ENCODE measurements at places on chromosomes 12 and 14. TPM values are rescaled to one million over a fixed set of nuclear protein-coding genes. Genes with fewer than 3 reads are reported as not detected.

- no peaks in the 10 kb centered on the region for H3K36me3 ChIP-seq
- H3K4me1 ChIP-seq: no peaks in the 10 kb centered on the region
- H3K27me3 ChIP-seq: no peaks in the 10 kb centered on the region
- no peak overlapping the region for H3K27ac ChIP-seq
- no peak for DNase-seq
- no peak overlapping the region for H3K4me3 ChIP-seq
These were observed 82.7 kb upstream of the RPL10L start for GRCh38 chr14:46734286-46734685.

DNA sequence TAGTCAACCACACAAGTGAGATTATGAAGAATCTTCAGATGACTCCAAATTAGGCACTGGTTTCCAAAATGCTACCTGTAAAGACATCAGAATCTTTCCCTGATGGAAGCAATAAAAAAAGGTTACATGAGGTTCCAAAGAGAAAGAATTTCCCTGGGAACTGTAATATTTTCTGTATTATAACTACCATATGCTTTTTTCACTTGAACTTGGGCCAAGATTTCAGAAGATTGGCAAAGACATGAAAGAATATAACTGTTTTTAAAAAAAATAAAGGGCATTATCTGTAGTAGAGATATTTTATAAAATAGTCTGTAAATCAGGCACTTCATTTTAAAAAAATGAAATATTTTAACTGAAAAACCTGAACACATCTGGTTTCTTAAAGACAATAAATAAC, 12.9 kb downstream of the HECTD1 start:
- no peaks in the 10 kb centered on the region for H3K4me1 ChIP-seq
- H3K4me3 ChIP-seq: no peak overlapping the region
- H3K27me3 ChIP-seq: no peaks in the 10 kb centered on the region

DNA sequence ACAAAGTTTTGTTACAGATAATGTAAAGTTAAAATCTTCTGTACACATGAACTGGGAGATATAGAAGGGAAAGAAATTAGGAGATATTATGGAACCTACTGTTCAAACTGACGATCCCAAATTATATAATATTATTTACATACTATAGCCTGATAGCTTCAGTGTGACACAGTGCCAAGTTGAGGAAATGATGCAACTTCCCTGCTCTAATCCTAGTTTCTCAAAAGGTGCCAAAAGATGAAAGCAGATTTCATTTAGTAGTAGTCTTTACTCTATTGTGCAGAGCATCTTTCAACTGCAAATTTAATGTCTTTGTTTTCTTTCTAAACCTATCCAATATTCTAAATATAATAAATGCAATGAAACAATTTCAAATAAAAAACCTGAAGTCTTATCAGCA, 46.9 kb downstream of the COCH start:
- H3K27ac ChIP-seq: no peak overlapping the region
- H3K27me3 ChIP-seq: no peaks in the 10 kb centered on the region
- no peak overlapping the region for H3K4me3 ChIP-seq
- no peaks in the 10 kb centered on the region for H3K36me3 ChIP-seq
- no peak for DNase-seq

DNA sequence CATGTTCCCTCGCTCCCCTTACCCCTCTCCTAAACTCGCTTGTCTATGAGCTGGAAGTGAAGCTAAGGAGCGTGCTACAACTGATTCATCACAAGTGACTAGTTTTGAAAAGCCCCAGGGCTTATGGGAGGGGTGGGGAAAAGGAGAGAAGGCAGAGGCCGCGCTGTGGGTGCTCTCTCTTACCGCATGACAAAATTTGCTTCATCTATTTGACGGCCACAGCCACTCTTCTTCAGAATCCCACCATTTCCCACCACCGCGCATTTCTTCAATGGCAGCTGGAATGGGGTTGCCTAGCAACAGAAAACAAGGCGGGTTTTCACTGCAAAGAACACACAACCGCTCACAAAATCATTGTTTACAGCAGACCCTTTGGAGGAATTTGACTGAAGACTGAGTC, 79.4 kb downstream of the ST8SIA1 start:
- H3K36me3 ChIP-seq: no peaks in the 10 kb centered on the region
- no peak overlapping the region for H3K27ac ChIP-seq

DNA sequence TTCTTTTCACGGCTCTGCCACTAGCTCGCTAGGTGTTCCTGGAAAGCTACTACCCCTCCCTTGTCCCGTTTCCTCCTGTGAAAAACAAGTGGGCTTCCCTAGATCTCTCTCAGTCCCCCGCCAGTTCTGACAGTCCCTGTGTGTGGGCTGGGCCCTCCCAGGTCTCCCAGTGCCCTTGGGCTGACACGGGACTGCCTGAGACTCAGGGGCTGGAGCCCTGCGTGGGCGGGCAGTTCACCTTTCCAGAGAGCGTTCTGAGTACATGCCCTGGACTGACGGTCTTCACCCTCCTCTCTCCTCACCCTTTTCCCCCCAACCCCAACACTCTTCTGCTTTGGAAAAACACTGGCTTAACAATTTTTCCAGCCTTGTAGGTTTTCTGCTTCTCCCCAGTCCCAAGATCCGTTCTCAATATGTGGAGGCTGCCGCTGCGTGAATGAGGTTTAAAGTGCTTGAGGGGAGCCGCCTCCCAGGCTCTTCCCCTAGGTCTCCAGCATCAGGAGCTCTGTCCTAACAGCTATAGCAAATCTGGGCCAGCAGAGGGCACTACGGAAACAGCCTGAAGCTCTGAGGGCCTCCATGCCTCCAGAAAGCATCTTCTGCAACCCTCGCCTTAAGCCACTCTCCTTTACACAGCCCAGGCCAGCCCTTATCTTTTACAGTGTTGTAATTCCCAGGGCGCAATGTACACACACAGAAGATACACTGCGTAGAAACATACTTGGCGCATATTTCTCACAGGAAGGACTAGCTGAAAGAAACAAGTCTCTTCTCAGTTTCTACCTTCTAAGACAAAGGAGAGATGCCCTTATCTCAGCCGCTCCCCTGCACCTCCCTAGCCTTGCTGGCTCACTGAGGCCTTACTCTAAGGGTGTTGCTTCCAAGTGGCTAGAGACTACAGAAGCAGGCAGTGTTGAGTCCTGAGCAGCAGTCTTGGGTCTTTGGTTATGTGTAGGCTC, 10.4 kb upstream of the DCD start:
- no peaks in the 10 kb centered on the region for H3K4me1 ChIP-seq
- H3K27ac ChIP-seq: no peak overlapping the region
- no peaks in the 10 kb centered on the region for H3K27me3 ChIP-seq
- no peak for DNase-seq

DNA sequence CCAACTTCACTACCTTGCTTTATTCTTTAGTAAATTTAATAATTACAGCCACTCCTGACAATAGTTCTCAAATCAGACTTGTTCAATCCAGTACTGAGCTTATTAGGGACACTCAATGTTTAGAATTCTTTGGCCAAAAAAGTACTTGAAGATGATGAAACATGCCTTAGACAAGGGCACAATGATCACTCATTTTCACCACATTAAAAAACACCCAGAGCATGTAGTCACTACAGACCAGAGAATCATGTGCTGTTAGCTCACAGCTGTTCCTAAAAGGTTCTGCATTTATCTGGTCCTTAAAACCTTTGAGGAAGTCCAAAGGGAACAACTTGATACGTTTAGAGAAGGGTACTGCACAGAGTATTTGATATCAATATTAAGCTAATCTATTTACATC, 98.7 kb downstream of the INSM2 start:
- H3K27ac ChIP-seq: no peak overlapping the region
- H3K36me3 ChIP-seq: no peaks in the 10 kb centered on the region
- H3K4me3 ChIP-seq: no peak overlapping the region
- H3K27me3 ChIP-seq: no peaks in the 10 kb centered on the region
- H3K4me1 ChIP-seq: no peaks in the 10 kb centered on the region

- H3K36me3 ChIP-seq: no peaks in the 10 kb centered on the region
- no peaks in the 10 kb centered on the region for H3K4me1 ChIP-seq
These were observed 11.2 kb upstream of the FKBP11 start for GRCh38 chr12:48936379-48936979.

DNA sequence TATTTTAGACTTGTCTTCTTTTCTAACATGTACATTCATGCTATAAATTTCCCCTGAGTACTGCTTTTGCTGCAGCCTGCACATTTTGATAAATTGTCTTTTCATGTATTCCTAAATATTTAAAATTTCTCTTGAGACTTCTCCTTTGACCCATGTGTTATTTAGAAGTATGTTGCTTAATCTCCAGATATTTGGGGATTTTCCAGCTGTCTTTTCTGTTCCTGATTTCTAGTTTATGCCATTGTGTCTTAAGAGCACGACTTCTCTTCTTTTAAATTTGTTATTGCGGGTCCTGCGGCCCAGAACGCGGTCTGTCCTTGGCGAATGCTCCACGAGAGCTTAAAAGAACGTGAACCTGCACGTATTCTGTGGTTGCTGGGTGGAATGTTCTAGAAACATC, 136.4 kb downstream of the KIF26A start:
- no peaks in the 10 kb centered on the region for H3K4me1 ChIP-seq
- H3K27ac ChIP-seq: no peak overlapping the region
- no peaks in the 10 kb centered on the region for H3K27me3 ChIP-seq
- no peak overlapping the region for H3K4me3 ChIP-seq
- H3K36me3 ChIP-seq: no peaks in the 10 kb centered on the region

GRCh38 chr12:94128280-94128679, 20.1 kb upstream of the PLXNC1 start:
- no peak for DNase-seq
- H3K36me3 ChIP-seq: no peaks in the 10 kb centered on the region
- no peaks in the 10 kb centered on the region for H3K27me3 ChIP-seq
- H3K4me1 ChIP-seq: no peaks in the 10 kb centered on the region

- no peak overlapping the region for H3K27ac ChIP-seq
- no peaks in the 10 kb centered on the region for H3K36me3 ChIP-seq
- H3K27me3 ChIP-seq: no peaks in the 10 kb centered on the region
These were observed 146.1 kb downstream of the TGFB3 start for GRCh38 chr14:75835737-75836136.

DNA sequence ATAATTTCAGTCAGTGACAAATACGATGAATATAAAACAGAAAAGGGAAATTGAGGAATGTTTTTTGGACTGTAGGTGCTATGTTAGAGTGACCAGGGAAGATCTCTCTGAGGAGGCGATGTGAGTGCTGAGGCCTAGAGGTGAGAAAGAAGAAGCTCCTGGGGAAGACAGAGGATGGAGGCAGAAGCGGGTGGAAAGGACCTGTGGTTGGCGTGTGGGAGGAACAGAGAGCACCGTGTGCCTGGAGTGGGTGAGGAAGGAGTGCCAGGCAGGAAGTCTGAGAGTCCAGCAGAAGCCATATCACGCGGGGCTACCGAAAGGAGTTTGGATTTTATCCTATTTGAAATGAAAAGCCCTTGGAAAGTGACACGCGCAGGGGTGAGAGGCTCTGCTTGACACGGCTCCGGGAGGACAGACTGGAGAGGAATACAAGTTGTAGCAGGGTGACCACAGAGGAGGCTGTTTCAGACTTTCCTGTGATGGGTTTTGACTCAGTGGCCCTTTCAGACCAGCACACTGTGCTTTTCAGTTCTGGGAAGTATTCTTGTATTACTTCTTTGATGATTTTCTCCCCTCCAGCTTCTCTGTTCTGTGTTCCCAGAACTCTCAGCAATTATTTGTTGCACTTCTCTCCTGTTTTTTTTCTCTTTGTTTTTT, 96.9 kb downstream of the VRK1 start:
- no peaks in the 10 kb centered on the region for H3K36me3 ChIP-seq
- H3K27me3 ChIP-seq: no peaks in the 10 kb centered on the region
- H3K27ac ChIP-seq: no peak overlapping the region

DNA sequence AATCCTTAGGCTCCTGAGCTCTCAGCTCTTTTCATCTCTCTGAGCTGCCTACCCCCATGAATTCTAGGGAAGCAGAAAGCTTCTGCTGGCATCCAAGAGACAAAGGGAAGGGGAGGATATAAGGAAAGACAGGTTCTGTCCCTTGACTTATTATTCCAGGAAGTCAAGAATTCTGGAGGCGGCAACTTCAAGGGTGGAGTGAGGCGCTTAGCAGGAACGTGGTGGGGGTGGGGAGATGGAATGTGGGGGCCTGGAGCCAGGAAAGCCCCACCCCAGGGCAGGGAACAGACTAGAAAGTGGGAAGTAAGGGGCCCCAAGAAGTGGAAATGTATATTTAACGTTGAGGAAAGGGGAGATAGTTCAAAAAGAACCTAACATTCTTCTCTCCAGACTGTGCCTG, 1.4 kb downstream of the CALCOCO1 start:
- no peaks in the 10 kb centered on the region for H3K36me3 ChIP-seq
- H3K27me3 ChIP-seq: no peaks in the 10 kb centered on the region
- no peak for DNase-seq
- no peaks in the 10 kb centered on the region for H3K4me1 ChIP-seq

DNA sequence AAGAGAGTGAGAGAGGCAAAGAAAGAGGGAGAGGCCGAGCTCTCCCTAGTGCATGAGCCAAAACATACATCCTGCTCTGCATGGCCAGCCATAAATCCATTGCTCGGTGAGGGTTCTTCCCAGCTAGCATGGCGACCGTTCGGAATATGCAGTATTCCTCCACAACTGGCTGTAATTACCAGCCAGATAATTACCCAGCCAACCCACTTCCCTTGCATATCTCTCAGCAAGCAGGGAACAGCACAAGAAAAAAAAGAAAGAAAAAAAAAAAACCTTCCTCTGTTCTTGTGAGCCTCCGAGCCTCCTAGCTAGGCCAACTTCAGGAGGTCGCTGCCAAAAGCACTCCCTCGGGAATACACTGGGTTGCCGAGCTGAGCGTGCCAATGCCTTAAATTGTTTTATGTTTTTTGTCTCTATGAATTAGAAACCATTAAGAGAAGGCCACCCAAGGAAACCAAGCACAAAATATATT, 567.9 kb downstream of the MED13L start:
- peak overlapping the region; percentile 35 for H3K27ac ChIP-seq
- no peaks in the 10 kb centered on the region for H3K4me1 ChIP-seq
- no peaks in the 10 kb centered on the region for H3K36me3 ChIP-seq
- DNase-seq: peak; percentile 48
- no peaks in the 10 kb centered on the region for H3K27me3 ChIP-seq
- H3K4me3 ChIP-seq: no peak overlapping the region

DNA sequence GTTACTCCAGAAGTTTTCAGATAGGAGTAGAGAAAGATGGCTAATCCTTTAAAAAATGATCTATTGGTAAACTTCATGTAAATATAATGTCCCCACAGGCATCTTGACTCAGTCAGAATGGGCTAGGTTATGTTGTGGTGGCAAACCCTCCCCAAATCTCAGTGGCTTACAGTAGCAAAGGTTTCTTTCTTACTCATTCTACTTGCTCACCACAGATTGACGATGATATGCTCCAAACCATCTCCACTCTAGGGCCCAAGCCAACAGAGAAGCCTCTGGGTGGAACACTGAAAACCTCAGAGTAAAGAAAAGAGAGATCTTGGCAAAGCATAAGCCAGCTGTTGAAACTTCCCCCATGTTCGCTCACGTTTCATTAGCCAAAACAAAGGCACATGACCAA, 146.4 kb downstream of the EMP1 start:
- H3K36me3 ChIP-seq: no peaks in the 10 kb centered on the region
- H3K27ac ChIP-seq: no peak overlapping the region
- no peak for DNase-seq
- H3K27me3 ChIP-seq: no peaks in the 10 kb centered on the region
- no peak overlapping the region for H3K4me3 ChIP-seq

GRCh38 chr12:47801904-47802246, 17.8 kb downstream of the HDAC7 start:
- no peak for DNase-seq
- H3K4me3 ChIP-seq: no peak overlapping the region
- H3K27ac ChIP-seq: peak overlapping the region; percentile 52
- H3K36me3 ChIP-seq: no peaks in the 10 kb centered on the region

Gene TSPAN19
- total RNA-seq: under 0.01 TPM

Gene KLRC4
- total RNA-seq: 0.85 TPM

Gene CD4
- total RNA-seq: 12.4 TPM
